ENCODE measurements at places on chromosomes 4 and X.

DNA sequence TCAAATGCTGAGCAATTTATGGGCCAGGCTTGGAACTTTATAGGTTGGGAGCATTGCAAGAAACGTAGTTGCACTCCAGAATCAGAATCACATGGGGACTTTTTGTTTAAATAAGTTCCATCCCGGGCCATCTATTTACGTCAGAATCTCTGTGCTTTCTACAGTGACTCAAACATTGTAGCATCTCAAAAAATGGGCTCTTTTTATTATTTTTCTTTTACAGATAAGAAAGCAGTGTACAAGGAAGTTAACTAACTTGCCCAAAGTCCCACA, 10.2 kb downstream of the CC2D2A start:
- DNase-seq, result no peak

DNA sequence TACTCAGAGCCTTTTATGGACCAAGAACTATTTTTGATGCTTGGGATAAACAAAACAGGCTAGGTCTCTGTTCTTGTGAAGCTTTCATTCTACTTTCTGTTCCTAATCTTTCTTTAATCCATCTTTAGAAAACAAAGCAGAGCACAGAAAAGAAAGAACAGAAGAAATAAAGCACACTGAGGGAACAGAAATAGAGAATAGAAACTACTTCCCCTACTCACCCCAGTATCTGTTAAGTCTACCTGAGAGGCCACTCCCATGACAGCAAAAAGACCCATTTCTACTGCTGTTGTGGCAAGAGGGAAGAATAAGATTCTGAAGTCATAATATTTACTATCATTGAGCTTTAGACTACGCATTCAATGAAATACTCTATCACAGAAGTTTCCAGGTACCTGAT, 9.2 kb downstream of the RFC1 start:
- DNase-seq, result no peak

GRCh38 chr4:18203966-18204365, 182.4 kb upstream of the LCORL start:
- no peak for DNase-seq

DNA sequence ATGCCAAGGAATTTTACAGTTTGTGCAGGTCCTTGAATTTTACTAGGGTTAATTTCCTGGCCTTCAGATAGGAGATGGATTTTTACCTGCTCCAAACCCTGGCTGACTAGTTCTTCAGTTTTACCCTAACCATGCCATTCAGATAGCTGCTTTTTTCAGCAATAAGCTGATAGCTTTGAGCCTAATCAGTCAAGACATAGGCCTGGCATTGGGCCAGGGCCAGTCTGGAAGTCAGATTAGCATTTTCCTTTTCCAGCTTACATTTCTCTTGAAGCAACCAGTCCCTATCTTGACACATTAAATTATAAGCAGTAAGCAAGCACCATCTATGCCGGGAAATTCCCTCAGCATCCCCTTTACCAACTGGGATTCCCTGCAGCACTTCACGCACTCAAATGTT, 177.1 kb downstream of the ADGRA3 start:
- no peak for DNase-seq

GRCh38 chr4:7128644-7129043, 60.8 kb upstream of the GRPEL1 start:
- no peak for DNase-seq

DNA sequence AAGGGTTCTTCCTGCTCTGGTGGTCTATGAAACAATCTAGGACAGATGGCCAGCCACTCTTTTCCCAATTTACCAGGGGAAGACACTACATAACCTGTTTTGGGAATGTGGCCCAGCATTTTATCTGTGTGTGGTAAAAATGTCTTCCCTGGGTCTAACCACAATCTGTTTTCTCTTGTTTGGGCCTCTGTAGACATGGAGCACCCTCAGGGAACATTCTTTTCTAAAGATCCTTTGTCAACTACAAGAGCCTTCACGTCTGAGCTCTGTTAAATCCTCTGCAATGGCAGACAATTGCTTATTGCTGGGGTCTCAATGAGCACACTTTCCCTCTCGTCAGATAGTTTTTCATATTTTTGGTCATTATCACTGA, 35.5 kb downstream of the PLAC1 start:
- no peak for DNase-seq

DNA sequence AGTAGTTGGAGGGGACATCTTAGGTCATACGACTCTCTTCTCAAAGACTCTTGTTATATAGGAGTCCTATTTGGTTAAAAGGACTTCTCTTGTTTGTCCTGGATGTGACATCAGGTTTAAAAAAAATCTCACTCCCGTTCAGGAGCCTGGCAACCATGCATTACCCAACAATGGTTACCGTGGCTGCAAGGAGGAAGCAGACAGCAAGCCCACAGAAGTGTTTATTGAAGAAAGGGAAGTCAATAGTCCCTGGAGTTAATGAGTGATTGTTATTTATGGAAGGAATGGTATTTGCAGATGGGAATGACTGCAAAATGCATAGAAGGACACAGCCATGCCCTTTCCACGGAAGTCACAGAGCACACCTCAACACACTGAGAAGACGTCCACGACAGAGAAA, 75.9 kb upstream of the ENPP6 start:
- DNase-seq, result no peak

GRCh38 chr4:186105647-186106321, 1.3 kb downstream of the FAM149A start:
- DNase-seq, result no peak

DNA sequence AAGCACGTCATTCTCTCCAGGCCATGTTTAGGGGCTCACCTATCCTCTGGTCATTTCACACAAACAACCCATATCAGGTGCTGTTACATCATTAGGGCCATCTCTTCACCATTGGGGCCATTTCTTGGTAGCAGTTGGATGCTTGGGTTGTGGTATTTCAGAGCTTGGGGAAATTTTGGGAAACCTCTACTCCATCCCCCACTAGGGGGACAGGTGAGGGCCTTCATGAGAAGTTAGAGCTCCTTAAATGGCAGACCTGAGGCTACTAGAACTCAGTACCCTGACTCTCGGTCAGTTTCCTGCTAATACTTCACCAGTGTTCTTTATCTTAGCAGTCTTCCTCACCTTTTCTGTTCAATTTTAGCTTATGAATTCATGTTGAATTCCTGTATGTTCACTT, 50.2 kb downstream of the ZNF827 start:
- DNase-seq, result no peak

DNA sequence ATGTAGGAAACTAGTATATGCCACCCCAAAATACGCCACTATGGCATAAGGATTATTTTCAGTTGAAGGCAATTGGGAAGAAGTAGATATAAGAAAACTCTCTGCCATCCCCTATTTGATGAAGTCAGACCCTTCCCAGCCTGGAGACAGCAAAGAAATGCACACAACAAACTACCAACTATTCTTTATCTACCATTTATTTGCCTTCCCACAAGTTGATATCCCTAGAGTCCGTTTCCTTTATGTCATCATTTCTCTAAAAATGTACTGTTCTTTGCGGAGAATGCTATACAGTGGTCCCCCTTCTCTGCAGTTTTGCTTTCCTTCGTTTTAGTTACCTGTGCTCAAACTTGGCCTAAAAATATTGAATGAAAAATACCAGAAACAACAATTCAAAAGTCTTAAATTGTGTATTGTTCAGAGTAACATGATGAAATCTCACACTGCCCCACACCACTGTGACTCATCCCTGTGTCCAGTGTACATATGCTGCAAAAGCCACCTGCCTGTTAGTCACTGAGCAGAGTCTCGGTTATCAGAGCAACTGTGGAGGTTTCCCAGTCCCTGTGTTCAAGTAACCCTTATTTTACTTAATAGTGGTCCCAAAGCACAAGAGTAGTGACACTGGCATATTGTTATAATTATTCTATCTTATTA, 152.3 kb downstream of the WDFY3 start:
- DNase-seq, result no peak

GRCh38 chr4:95500361-95500760, 48.4 kb downstream of the UNC5C start:
- DNase-seq, result no peak

GRCh38 chr4:53693408-53693807, 102.1 kb upstream of the LNX1 start:
- DNase-seq, result no peak

DNA sequence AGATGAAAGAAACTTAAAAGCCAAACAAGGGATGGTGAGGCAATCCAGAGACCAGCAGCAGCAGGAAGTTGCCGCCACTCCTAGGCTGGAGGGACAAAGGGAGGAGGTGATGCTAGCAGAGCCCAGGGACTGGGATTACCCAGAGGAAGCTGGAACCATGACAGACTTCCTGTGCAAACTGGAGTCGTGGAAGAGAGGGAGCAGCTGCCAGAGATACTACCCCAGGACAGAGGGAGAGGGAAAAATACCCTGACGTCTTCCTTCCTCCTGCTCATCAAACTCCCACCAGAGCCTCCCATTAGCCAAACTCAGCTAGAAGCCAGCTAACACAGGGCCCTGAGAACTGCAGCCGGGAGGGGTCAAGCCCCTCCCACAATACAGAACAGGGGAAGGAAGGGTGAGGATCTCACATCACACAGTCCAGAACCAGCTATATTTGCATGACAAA, 101.2 kb upstream of the KLF3 start:
- no peak for DNase-seq

DNA sequence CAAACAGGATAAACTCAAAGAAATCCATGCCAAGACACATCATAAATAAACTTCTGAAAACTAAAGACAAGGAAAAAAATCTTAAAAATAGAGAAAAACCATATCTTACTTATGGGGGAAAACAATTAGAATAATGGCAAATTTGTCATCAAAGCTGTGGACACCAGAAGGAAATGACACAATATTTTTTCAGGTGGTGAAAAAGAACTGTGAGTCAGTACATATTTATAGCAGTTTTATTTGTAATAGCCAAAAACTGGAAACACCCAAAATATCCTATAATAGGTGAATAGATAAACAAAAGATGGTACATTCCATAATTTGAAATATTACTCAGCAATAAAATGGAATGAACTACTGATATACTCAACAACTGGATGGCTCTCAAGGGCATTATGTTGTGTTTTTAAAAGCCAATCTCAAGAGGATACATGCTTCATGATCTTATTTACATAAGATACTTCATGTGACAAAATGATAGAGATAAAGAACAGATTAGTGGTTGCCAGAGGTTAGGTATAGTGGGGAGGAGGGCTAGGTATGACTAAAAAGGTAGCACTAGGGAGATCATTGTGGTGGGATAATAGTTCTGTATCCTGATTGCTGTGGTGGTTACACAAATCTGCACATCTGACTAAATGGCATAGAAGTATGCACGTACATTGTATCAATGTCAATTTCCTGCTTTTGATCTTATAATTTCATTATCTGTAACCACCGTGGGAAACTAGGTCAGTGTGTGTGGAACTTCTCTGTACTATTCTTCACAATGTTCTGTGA, 191.9 kb downstream of the PPP1R2C start:
- no peak for DNase-seq

- DNase-seq, result no peak
These were observed 743 bp upstream of the NRK start for GRCh38 chrX:105821471-105822121.

DNA sequence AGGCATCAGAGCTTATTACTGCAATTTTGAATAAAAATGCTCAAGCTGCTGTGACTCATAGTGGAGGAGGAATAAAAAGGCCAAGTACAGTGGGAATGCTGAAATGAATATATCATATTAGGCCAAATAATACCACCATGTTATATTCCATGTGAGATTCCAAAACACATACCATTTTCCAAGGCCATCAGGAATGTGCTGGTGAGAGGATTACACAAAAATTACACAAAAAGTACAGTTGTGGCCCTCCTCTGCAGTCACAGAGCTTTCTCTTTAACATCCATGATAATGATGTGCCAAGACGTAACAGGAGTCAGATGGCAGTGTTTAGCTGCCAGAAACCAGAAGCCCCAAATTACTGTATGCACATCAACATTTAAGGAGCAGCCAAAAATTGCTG, 153.5 kb downstream of the PCDH18 start:
- DNase-seq, result no peak

- DNase-seq, result no peak
These were observed 40.1 kb downstream of the HTT-AS start for GRCh38 chr4:3034231-3034630.

GRCh38 chrX:18210470-18210869, 10.2 kb downstream of the BEND2 start:
- DNase-seq, result no peak

DNA sequence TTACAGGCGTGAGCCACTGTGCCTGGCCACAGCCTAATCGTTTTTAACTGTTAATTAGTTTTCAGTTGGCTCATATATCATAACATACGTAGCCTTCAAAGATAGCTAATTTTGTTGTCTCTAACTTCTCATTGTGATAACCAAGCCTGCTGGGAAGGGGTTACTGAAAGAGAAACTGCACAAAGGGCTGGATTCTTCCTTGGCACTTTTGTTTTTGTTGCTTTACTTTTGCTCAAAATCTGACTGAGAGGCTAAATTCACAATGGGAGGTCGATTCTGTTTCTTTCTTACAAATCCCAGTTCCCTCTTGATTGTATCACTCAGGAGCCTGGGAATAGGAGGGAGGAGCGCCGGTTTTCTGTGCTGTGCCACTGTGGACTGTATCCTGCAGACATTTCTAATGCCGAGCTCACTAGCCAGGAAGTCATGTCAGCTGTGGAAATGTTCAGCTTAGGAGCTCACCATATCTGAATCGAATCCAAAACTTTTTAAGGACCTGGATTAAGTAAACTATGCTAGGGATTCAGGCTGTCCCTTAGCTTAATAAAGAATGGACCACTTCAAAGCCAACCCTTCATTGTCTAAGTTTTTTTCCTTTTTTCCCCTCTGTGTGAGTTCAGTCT, 120.5 kb upstream of the FAT1 start:
- DNase-seq, result no peak

- DNase-seq, result no peak
These were observed 587 bp upstream of the AFF2 start for GRCh38 chrX:148499638-148500422.

DNA sequence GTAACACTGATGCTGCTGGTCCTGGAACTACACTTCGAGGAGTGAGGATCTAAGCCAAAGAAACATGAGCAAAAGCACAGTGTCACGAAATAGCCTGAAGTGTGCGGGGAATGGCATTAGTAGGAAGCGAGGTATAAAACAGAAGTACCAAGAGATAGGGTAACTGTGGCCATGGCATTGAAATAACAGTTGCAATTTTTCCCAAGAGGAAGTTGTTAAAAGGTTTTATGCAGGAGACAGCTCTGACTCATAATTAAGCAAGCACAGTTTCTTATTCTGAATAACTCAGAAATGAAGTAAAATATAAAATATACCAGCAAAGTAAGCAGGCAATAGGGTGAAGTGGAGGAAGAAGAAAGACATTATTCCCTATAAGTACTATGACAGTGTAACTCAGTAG, 90.3 kb upstream of the TMEM150C start:
- no peak for DNase-seq

DNA sequence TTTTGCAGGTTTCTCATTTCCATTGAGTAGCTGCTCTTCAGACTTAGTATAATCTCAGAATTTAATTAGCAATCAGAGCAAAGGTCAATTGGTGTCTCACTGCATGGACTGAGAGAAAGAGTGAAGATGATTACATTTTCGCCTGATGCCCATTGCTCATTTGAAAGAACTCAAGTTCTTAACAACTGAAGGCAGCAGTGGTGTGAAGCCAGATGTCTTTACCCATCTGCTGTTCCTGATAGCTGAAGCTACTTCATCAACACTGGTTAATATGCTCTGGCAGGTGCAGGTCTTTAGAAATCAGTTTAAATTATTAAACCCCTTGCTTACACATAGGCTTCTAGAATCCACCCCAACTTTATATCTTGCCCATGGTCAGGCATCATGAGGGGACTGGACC, 64.5 kb upstream of the FRAS1 start:
- DNase-seq, result no peak

GRCh38 chr4:155491336-155492120, 114.8 kb upstream of the MAP9 start:
- DNase-seq, result no peak

GRCh38 chrX:134718105-134718965, 60.1 kb upstream of the PLAC1 start:
- no peak for DNase-seq
